ENCODE measurements at places on chromosomes 5 and 9.

- peak; percentile 2 for DNase-seq
These were observed 275.3 kb downstream of the HTR1A start for GRCh38 chr5:63686938-63687337.

DNA sequence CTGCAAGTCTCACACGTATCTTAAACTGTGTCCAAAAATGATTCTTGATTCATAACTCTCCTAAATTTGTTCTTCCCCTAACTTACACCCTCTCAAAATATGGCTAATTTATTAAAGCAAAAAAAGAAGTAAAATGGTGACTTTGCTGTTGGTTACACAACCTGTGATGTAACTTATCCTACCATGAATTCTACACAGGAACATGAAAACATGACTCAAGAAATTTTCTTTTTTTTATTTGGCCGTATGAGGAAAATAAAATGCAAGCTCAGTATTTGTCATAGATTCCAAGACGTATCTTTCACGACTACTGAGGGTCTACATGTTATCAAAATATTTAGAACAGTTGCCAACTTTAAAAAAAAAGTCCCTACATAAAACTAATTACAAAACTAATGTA is 9.2 kb downstream of the LIFR start:
- no peak for DNase-seq

DNA sequence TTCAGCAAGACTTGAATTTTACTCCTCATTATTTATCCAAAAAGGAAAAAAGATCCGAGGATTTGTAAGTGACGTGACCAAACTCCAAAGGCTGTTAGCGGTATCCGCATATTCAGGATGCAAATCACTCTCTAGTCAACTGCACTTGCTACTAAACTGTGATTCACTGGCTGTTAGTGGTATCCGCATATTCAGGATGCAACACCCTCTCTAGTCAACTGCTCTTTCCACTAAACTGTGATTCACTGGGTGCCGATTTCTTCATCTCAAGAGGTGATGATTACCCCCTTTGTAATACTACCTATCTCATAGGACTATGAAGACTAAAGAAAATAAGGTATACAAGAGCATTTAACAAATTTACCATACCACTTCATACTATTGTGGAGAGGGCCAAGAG is 5.7 kb downstream of the MAPKAP1 start:
- no peak for DNase-seq

DNA sequence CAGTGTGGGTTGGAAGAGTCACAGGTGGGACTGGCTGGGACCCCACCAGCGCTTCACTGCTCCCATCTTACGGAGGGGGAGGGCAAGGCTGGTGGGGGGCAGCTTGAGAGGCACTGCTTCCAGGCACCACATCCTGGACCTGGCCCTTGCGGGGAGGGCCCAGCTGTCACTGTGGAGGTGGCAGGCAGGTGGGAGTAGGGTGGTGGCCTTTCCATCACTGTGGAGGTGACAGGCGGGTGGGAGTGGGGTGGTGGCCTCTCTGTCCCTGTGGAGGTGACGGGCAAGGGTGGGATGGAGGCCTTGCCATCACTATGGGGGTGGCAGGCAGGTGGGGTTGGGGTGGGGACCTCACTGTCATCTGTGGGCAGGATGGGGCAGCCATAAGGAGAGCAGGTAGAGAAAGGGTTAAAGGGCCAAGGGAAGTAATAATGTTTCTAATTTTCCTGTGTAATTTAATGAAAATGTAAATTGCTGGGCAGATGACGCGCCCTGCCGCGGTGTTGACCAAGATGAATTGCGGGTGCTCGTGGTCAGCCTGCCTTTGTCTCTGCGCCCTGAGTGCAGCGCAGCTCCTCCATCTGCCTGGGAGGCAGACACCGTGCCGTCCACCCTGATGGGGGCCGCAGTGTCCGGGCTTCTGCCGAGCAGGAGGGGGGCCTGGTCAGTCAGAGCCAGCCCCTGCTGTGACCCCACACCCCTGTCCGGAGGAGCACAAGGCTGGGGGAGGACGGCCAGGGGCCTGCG is 20.8 kb downstream of the RXRA start:
- no peak for DNase-seq

DNA sequence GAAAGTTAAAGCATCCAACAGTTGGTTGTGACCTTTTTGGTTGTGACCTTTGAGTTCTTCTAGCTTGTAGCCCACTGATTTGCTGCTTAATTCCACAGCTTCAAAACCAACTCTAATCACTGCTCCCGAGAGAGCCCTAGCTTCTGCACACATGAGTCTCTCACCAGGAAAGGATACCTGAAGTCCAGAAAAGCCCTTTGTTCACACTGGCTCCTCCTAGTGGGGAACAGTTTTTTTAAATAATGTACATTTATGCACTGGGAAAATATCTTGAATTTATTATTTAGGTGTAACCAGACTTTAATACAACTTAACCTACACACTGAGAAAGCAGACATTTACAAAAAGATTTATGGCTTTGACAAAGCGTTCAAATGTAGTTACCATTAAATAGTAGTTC is 120.2 kb upstream of the CCDC152 start:
- DNase-seq: no peak

- DNase-seq: no peak
These were observed 78.0 kb downstream of the LPAR1 start for GRCh38 chr9:110960288-110960687.
